Liver (tissue), 10 donors: ENCODE measurements at places on chromosomes 2 and 18. TPM values are rescaled to one million over a fixed set of nuclear protein-coding genes. Genes with fewer than 3 reads are reported as not detected.

Gene AAMP
- polyA plus RNA-seq, result 63.6 TPM

Gene RGPD5
- polyA plus RNA-seq, result 3.1 TPM

Gene ALLC
- 1.4 TPM for polyA plus RNA-seq

DNA sequence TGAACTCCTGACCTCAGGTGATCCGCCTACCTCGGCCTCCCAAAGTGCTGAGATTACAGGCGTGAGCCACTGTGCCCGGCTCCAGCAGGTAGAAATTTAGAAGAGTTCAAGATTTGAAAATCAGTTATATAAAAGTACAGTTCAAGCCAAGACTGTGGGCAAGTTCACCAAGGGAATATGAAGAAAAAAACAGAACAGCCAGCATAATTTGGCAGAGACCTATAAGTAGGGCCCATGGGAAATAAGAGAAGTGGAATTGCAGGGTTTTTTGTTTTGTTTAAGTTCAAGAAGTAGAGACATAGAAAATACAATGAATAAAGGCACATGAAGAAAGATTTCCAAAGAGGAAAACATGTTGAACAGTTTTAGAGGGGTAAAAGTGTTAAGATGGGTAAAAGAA is 57.9 kb downstream of the BAZ2B start:
- no peaks in the 10 kb centered on the region for H3K27me3 ChIP-seq
- DNase-seq, result no peak
- no peak overlapping the region for H3K27ac ChIP-seq
- H3K4me3 ChIP-seq, result no peak overlapping the region
- no peaks in the 10 kb centered on the region for H3K36me3 ChIP-seq
- peaks cover 3% of the 10 kb centered on the region for H3K4me1 ChIP-seq

Gene CDKL4
- not detected for polyA plus RNA-seq

Gene DNER
- 0.01 TPM for polyA plus RNA-seq

GRCh38 chr2:240725671-240726070 is 34.0 kb downstream of the AQP12A start:
- H3K27ac ChIP-seq, result no peak overlapping the region
- no peaks in the 10 kb centered on the region for H3K4me1 ChIP-seq
- no peaks in the 10 kb centered on the region for H3K36me3 ChIP-seq
- no peak overlapping the region for H3K4me3 ChIP-seq
- H3K27me3 ChIP-seq, result no peaks in the 10 kb centered on the region
- no peak for DNase-seq

DNA sequence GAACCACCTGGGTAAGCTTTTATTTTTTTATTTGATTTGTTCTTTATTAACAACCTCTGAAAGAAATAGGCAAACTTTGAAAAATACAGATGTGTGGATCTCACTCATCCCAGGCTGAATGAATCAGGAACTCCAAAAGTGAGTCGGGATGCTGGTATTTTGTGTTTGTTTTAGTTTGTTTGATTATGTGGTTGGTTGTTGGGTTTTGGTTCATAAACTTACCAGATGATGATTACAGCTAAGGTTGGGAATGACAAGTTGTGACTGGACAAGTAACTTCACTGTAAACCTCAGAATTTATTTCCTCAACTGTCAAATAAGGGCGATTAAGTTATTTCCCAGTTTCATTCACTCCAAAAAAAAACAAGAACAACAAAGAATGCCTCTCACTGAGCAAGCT is 80.5 kb upstream of the KIF5C start:
- H3K4me1 ChIP-seq, result no peaks in the 10 kb centered on the region
- H3K36me3 ChIP-seq, result no peaks in the 10 kb centered on the region
- H3K27me3 ChIP-seq, result no peaks in the 10 kb centered on the region
- no peak overlapping the region for H3K27ac ChIP-seq
- no peak for DNase-seq

DNA sequence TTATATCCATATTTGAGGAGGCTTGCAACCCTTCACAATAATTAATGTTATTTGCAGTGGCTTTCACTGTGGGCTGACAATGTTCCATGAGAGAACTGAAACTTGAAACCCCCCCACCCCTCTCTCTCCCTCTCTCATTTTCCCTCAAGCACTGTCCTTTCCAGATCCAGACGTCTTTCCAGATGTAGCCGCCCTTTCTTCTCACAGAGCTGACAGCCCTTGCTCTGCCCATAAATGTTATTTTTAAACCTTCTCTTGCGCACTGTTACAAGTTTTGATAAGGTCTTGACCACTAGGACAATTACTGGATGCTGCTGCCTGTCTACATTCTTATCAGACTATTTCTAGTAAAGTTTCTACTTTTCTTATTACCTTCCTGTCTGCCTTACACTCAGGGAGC is 91.4 kb upstream of the LINC00305 start:
- no peaks in the 10 kb centered on the region for H3K36me3 ChIP-seq
- no peak for DNase-seq
- H3K27ac ChIP-seq, result no peak overlapping the region
- H3K4me1 ChIP-seq, result no peaks in the 10 kb centered on the region
- H3K27me3 ChIP-seq, result no peaks in the 10 kb centered on the region
- no peak overlapping the region for H3K4me3 ChIP-seq

- no peak overlapping the region for H3K4me3 ChIP-seq
- DNase-seq, result no peak
- no peaks in the 10 kb centered on the region for H3K4me1 ChIP-seq
- H3K27ac ChIP-seq, result no peak overlapping the region
- no peaks in the 10 kb centered on the region for H3K27me3 ChIP-seq
These were observed 59.2 kb downstream of the TWIST2 start for GRCh38 chr2:238906936-238907716.

DNA sequence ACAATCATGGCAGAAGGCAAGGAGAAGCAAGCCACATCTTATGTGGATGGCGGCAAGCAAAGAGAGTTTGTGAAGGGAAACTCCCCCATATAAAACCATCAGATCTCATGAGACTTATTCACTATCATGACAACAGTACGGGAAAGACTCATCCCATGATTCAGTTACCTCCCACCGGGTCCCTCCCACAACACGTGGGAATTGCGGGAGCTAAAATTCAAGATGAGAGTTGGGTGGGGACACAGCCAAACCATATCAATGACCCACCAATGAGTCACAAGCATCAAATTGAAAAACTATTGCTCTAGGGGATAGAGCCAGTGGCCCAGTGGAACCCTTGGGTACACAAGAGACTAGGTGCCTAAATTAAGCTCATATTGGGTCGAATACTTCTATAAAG is 157.4 kb downstream of the FBXO15 start:
- no peak for DNase-seq
- no peaks in the 10 kb centered on the region for H3K36me3 ChIP-seq
- no peaks in the 10 kb centered on the region for H3K4me1 ChIP-seq
- no peak overlapping the region for H3K27ac ChIP-seq
